Activated naive CD8-positive, alpha-beta T cell treated with anti-CD3 and anti-CD28 coated beads, Interleukin-2, amount 10 ng/mL, durations not matched to agents 7 days and 5 days (primary cell): ENCODE measurements at places on chromosomes 6 and 20. TPM values are rescaled to one million over a fixed set of nuclear protein-coding genes. Genes with fewer than 3 reads are reported as not detected.

Gene CLVS2
- not detected for total RNA-seq

Gene LPIN3
- 2.5 TPM for total RNA-seq

Gene ANKS1A
- 9.3 TPM for total RNA-seq

DNA sequence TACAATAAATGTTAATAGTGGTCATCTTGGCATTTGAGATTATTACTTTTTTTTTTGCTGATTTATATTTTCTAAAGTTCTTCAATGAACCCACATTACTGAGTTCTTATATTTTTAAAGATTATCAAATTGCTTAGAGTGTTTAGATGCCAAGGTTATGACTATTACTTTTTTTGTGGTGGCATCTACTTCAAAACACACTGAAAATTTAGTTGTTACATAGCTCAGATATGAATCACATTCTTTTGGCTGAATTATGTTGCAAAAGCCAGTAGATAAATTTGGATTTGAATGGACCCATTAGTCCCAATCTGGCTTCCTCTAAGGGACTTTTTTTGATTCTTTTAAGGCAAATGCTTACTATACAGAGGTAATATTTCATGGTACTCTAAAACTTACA lies 8.9 kb downstream of the UTRN start:
- no peak overlapping the region for H3K27ac ChIP-seq
- no peak overlapping the region for H3K4me3 ChIP-seq
- peaks cover 59% of the 10 kb centered on the region for H3K36me3 ChIP-seq
- H3K27me3 ChIP-seq = no peaks in the 10 kb centered on the region
- peaks cover 14% of the 10 kb centered on the region for H3K4me1 ChIP-seq

- no peak for DNase-seq
- H3K36me3 ChIP-seq = peaks cover 25% of the 10 kb centered on the region
- H3K4me3 ChIP-seq = no peak overlapping the region
- H3K27ac ChIP-seq = no peak overlapping the region
- peaks cover under 1% of the 10 kb centered on the region for H3K27me3 ChIP-seq
These were observed 23.6 kb downstream of the MBOAT1 start for GRCh38 chr6:20188630-20189075.

DNA sequence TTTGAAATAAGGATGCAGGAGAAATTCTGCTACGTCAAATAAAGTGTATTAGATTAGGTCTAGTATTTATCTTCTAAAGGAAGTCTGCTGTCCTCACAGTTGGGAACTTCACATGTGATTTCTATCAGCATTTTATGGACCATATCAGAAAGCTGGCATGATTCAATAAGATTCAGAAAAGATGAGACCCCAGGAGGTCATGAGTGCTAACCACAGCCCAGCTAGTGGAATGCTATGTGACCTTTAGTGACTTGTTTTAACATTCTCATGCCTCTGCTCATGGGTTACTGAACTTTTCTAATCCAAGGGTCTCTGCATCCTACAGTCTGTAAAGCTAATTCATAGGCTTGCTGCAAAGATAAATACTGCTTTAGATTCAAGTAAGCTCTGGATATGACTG lies 150.1 kb downstream of the GMPR start:
- H3K27me3 ChIP-seq = no peaks in the 10 kb centered on the region
- no peak for DNase-seq
- no peak overlapping the region for H3K4me3 ChIP-seq
- no peak overlapping the region for H3K27ac ChIP-seq

GRCh38 chr6:15266423-15266996 lies 20.6 kb downstream of the JARID2 start:
- H3K27ac ChIP-seq = peak overlapping the region; percentile 77
- H3K4me1 ChIP-seq = peaks cover 74% of the 10 kb centered on the region
- peaks cover 23% of the 10 kb centered on the region for H3K36me3 ChIP-seq
- peak overlapping the region; percentile 73 for H3K4me3 ChIP-seq
- H3K27me3 ChIP-seq = no peaks in the 10 kb centered on the region
- DNase-seq = no peak

GRCh38 chr6:131828080-131828479 lies 20.3 kb downstream of the ENPP1 start:
- H3K27me3 ChIP-seq = peaks cover 11% of the 10 kb centered on the region
- H3K4me1 ChIP-seq = no peaks in the 10 kb centered on the region
- DNase-seq = no peak
- no peak overlapping the region for H3K4me3 ChIP-seq
- no peak overlapping the region for H3K27ac ChIP-seq
- no peaks in the 10 kb centered on the region for H3K36me3 ChIP-seq

DNA sequence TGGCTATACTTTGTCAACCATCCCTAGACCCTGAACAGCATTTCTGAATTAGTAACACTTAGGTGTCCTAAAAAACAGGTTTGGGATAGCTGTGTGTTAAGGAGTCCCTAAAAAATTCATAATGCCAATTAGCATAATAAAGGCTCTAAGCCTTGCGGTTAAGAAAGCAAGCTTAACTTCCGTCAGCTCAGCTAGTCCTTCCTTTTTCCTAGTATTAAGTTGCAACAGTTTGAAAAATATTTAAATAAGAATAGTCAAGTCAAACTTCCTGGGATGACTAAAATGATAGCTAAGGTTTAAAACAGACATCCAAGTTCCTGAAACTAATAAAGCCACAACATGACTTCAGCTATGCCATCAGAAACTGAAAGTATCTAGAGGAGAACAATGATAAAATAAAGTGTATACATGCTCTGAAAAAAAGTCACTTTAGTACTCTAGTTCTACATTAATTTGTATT lies 3.5 kb downstream of the AKIRIN2 start:
- peaks cover 39% of the 10 kb centered on the region for H3K4me1 ChIP-seq
- no peaks in the 10 kb centered on the region for H3K27me3 ChIP-seq
- no peak for DNase-seq
- H3K36me3 ChIP-seq = peaks cover 19% of the 10 kb centered on the region

- no peaks in the 10 kb centered on the region for H3K4me1 ChIP-seq
- no peak overlapping the region for H3K27ac ChIP-seq
- no peak overlapping the region for H3K4me3 ChIP-seq
- DNase-seq = no peak
These were observed 575.2 kb upstream of the SYNCRIP start for GRCh38 chr6:86217906-86218305.

- H3K4me3 ChIP-seq = no peak overlapping the region
- peaks cover 5% of the 10 kb centered on the region for H3K27me3 ChIP-seq
- no peaks in the 10 kb centered on the region for H3K36me3 ChIP-seq
- DNase-seq = no peak
These were observed 238.1 kb upstream of the ARID1B start for GRCh38 chr6:156538875-156539660.

- no peak overlapping the region for H3K4me3 ChIP-seq
- H3K4me1 ChIP-seq = peaks cover 1% of the 10 kb centered on the region
- DNase-seq = no peak
- no peaks in the 10 kb centered on the region for H3K36me3 ChIP-seq
- no peak overlapping the region for H3K27ac ChIP-seq
- peaks cover 2% of the 10 kb centered on the region for H3K27me3 ChIP-seq
These were observed 278.6 kb downstream of the TBC1D32 start for GRCh38 chr6:121055572-121056163.
